Fibroblast of skin of left quadriceps (primary cell): ENCODE measurements at places on chromosomes 4 and X.

- DNase-seq: no peak
Measured at GRCh38 chr4:177070533-177071058, 239.1 kb upstream of the NEIL3 start.

- no peak for DNase-seq
Measured at GRCh38 chrX:46953137-46953527, 40.9 kb downstream of the JADE3 start.

- DNase-seq: no peak
Measured at GRCh38 chr4:7032596-7032995, 10.6 kb upstream of the TADA2B start.

- DNase-seq: no peak
Measured at GRCh38 chr4:124573056-124573455, 139.5 kb downstream of the ANKRD50 start.

DNA sequence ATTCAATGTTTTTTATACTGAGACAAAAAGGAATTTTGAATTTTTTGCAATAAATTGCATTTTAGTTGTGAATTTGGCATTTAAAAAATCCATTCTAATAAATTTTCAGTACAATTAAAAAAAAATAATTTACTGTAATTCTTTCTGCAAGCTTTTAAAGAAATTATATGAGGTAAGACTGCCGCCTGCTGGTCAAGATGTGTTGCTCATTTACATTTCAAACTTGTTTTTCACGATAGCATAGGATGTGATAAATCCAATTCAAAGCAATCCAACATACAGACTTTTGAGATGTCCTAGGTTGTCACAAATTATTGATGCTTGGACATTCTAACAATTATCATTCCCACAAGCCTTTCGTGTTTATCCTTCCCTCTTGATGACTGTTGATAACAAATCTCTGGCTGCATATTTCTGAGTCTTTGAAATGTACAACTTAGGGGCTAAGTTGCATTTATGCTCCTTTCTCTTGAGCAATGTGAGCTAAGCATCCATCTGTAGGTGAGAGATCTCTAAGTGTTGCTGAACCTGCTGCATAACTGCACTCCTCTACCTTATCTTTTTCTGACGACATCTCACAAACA, 21.7 kb upstream of the MFAP3L start:
- DNase-seq: peak; percentile 43

DNA sequence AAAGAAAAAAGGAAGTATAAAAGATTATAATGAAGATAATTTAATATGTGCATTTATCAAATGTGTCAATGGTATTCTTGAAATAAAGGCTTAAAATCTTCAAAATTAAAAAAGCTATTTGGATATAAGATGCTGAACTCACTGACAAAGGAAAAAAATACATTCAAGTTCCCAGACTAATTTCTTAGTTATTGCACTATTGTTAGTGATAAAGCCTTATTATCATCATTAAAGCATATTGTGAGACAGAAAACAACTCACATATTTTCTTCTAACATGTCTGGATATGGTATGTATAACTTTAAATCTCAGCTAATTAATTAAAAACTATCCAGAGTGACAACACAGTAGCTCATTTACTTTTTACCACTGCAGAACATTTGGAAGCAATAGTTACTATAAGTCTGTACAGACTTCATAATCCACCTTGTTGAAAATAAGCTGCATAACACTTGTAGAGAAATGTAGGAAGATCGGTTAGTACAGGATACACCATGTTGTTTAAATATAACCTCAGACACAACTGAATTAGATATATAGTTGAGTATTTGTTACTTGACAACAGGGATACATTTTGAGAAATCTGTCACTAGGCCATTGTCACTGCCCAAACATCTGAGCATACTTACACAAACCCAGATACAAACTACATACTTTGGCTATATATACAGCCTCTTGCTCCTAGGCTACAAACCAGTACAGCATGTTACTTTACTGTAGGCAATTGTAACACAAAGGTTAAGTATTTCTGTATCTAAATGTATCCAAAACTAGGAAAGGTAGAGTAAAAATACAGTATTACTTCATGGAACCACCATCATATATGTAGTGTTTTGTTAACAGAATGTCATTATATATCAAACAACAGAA, 12.8 kb upstream of the FAM200B start:
- DNase-seq: no peak

- DNase-seq: no peak
Measured at GRCh38 chr4:187469627-187470026, 525.9 kb upstream of the ZFP42 start.

- no peak for DNase-seq
Measured at GRCh38 chrX:153933748-153934147, 1.1 kb downstream of the NAA10 start.

DNA sequence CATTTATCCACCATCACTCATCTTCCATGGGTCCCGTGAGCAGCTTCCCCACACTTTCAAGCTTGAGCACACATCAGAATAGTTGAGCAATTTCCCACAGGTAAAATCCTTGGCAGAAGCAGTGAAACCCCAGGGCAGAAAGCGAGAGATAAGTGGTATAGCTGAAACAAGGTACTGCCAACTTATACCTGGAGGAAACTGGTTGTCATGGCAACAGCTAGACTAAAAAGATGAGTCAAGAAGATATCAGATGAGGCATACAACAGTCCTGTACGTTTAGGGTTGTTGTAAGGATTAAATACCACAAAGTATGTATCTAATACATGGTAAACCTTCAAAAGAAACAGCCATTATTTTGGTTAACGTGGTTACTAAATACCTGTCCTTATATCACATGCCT, 66.9 kb upstream of the PHOX2B start:
- no peak for DNase-seq

GRCh38 chrX:11600578-11600977, 65.1 kb downstream of the ARHGAP6 start:
- DNase-seq: no peak

DNA sequence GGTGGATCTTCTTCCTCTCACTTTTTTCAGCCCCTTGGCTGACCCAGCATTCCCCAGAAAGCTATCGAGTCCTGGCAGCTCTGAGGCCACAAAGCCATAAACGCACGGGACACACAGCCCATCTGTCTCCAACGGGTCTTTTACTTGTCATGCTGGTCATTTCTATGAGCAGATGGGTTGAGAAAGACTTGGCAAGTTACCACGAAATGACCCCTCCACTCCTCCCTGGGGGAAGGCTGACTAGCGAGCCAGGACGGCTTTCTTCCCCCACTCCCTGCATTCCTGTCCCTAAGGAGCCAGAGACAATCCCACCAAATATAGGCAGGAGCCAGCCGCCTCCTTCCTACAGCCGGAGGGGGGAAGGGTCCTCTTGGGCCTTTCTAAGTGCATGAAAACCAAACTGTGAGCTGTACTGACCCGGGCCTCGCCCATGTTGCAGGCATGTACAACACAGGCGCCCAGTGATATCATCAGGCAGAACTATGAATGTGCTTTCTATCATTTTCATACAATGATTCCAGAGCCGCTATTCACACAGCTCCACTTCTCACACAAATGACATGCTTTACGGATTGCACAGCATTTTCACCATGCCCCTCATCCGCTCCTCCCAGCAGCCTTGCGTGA, 28.6 kb downstream of the AFAP1 start:
- DNase-seq: peak; percentile 89
